GM04504 (cell line): ENCODE measurements at places on chromosomes 2 and 18.

DNA sequence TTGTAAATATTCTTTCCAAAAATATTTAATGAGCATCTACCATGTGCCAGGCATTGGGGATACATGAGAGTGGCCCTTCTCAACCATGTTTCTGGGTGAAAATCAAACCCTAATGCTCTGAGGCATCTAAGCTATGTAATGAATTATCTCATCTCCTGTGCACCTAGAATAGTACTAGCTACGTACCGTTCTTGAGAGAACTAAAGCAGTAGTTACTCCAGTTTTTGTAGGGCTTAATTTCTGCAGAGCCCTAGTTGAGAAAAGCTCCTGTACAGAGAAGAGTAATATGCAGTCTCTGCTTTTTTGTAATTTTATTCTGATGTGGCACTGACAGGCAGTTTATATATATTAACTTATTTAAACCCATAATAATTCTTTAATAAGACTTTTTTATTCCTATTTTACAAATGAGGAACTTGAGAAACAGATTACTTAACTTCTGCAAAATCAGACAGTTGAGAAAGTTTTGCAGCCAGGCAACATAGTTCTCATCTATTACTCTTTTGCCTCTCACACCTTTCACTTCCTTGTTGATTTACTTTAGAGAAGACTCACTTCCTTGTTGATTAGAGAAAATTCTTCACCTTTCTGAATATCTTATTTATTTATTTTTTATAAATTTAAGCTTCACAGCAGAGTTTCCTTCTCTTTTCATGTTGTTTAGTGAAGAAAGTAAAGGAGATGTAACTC is 3.1 kb downstream of the SPOPL start:
- no peak for DNase-seq

DNA sequence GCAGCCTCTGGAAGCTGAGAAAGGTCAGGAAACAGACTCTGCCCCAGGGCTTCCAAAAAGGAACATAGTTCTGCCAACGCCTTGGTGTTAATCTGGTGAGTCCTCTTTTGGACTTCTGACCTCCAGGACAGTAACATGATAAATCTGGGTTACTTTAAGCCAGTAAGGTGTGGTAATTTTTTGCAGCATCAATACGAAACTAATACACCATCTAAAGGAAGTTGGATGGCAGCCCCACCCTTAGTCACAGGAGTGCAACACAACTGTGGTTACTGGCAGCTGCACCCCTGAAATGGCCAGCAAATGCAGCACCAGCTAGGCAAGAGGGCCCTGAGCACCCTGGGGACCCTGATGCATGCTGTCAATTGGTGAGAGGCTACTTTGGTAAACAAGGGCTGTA is 25.8 kb downstream of the CREG2 start:
- no peak for DNase-seq

- no peak for DNase-seq
Measured at GRCh38 chr2:55826246-55826645, 97.3 kb downstream of the EFEMP1 start.

DNA sequence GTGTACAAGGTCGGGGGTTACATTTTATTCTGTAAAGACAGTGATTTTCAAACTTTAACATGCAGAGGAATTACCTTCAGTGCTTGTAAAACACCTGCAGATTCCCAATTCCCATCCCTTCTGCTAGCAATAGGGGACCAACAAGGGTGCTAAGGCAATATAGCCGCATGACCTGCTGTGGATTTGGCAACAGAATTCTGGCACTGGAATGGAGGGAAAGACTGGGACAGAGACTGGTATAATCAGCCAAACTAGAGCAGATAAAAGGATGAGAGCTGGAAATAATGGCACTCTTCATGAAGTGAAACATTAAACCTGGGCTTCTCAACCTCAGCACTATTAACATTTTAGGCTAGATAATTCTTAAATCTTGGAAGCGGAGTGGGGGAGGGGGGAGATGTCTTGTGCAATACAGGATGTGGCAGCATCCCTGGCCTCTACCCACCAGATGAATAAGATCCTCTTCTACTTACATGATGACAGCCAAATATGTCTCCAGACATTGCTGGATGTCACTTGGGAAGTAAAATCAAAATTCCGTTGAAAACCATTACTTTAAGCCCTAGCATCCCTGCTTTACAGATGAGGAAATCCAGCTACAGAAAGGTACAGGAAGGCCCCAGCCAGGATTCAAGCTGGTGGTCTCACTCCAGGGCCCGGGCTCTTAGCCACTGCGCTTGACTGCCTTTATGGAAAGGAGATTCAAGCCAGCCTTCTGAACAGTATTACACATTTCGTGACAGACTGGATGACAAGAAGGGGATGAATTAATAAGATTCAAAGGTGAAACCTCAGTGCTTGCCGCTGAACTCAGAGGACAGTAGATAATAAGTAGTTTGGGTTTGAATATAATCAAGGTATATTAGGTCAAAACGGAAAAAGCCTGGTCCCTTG is 1.7 kb downstream of the EVA1A start:
- DNase-seq = no peak

DNA sequence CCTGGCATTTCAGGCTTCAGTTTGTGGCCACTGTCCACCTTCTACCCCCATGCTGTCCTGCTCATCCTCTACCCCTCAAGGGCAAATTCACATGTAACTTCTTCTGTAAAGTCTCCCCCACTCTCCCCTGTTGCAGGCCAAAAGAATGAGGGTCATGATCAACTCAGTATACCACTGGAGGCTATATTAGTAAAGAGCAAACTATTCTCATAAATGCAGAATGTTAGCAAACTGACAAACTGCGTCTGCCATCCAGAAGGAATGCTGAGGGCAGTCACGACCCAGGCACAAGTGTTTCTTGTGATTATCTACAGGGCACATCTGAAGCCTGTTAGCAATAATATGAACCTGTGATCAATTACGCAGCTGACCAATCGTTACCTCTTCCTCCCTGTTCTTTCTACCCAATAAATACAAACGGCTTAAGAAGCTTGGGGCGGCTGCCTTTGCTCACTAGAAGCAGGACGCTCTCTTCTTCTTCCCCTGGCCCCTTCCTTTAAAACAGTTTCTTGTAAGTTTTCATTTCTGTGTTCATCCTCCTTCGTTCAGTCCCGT is 58.3 kb downstream of the SEPTIN10 start:
- no peak for DNase-seq

GRCh38 chr2:1705557-1706076 is 38.7 kb downstream of the PXDN start:
- no peak for DNase-seq

DNA sequence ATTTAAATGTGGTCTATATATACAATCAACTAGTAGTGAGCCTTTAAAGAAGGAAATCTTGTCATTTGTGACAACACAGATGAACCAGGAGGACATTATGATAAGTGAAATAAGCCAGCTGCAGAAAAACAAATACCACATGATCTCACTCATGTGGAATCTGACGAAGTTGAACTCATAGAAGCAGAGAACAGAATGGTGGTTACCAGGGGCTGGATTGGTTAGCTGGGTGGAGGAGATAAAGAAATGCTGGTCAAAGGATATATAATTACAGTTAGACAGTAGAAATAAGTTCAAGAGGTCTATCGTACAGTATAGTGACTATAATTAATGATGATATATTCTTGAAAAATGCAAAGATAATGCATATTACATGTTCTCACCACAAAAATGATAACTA is 267.9 kb downstream of the FBXO15 start:
- no peak for DNase-seq

DNA sequence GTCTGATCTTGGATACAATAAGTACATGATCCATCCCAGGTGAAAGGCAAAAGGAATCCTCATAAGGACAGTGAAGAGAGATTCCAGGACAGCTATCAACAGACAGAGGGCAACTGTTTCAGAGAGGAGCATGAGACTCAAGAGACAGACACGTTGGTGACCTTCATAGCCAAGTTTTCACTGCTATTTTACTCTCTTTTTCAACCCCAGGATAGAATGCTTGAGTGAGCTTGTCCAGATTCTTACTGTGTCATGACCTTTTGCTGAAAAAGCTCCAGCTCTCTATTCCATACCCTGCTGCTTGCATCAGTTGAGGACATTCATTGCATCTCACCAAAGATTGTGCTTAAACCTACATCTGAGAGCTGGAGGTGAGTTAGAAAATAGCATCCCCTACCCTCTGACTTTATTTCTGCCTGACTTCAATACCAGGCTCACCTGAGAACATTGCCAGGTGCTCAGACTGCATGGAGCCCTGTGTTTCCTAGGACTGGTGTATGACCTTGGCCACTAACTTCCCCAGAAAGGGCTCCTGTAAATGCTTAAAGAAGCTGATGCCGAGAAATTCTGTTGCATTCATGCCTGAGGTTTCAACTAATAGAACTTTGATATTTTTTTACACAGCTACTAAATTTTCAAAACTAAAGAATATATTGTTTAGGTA is 70.4 kb upstream of the TMEM17 start:
- DNase-seq = no peak

DNA sequence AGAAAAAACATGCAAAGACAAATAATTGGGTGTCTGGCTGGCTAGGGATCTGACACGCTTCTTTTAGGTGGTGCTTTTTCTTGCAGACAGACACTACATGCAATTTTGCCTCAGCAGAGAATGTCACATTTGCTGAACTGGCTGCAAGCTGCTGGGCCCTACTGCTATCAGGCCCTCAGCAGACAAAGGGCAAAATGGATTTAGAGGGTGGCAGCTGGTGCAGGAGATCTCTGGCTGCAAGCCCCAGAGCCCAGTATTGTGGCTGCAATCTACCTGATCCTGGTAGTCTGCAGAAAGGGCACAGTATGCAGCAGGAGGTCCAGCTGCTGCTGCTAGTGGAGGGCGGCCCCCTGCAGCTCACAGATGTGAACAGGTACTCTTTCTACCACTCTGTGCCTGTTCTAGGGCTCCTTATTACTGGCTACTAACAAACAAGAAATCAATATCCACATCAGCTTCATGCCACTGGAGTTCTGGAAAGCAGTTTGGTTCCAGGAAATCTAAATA is 796.7 kb upstream of the CELF4 start:
- no peak for DNase-seq

DNA sequence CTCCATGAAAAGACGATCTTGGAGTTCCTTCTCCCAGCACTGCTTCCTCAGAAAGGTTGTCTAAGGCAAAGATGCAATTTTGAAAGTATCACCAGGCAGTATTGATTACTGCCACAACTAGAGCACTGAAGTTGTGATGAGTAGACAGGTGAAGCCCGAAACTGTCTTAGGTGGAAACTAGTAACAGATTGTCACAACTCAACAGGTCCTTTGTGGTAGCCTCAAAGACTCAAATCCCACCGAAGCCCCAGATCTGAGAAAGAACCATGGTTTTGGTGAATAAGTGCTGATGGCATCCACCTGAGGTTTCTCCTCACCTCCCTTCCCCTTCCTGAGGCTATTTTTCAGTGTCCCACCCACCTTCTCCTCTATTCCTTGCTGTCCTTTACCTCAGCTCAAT is 248.0 kb downstream of the DSEL start:
- DNase-seq = no peak

DNA sequence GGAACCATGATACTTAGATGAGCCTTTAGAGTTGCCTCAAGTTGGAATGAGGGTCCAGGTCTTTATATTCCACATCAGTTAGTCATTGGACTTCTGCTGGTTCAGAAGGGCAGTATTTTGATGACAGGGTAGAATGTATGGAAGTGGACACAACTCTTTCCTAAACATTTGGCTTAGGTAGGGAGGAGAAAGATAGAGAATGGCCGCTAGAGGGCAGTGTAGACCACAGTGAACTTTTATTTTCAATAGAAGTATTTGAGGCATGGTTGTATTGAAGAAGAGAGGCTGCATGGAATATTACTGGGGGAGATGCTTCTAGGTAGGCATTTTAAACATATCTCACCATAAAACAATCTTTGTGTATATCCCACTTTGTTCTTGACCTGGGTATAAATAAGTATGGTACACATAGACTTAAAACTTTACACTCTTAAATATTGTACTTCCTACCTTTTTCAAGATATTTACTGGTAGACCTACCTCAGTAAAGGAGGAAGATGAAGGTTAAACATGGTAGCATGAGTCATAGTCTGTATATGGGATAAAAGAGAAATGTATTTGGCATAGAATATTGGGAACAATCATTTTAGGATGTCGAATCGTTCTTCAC is 497.6 kb upstream of the FAM98A start:
- peak; percentile 13 for DNase-seq

GRCh38 chr2:174383796-174384195 is 11.7 kb upstream of the SCRN3 start:
- no peak for DNase-seq

GRCh38 chr18:56235071-56235470 is 403.3 kb downstream of the TXNL1 start:
- DNase-seq = no peak

DNA sequence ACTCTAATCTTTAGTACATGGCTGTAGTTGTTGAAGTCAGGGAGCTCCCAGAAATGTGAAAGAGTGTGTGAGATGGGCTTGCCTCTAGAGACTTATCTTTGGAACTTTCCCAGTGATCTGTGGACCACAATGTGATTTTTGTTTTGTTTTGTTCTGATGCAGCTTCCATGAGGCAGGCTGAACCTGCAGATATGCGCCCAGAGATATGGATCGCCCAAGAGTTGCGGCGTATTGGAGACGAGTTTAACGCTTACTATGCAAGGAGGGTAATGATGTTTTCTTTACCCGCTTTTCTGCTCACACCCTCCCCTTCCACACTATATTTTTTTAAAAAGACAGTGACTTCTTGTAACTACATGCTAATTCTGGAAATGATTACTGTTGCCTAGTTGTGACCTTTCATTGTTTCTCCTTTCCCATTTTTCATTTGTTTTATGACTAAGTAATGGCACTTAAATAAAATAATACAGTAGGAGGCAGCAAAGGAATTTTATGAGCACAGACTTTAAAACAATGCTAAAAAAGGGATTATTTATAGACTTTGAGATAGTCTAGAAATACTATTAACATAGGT is 29.3 kb downstream of the BCL2L11 start:
- DNase-seq = no peak

GRCh38 chr2:33062665-33063250 is 116.0 kb downstream of the LTBP1 start:
- no peak for DNase-seq

DNA sequence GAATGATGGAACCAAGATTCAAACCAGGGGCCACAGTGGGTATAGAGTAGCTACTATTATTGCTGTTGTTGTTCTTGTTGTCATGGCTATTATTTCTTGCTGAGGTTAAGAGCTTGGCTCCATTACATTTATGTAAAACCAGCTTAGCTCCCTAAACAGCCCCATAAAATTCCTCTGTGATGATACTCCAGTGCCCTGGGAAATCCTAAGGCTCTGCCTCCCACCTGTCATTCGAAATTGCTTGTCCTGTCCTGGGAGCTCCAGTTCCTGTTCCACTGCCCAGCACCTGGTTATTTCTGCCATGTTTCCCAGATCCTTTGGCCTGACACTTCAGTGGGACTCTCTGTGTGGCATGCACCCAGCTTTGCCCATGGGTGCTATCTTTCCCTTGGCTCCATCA is 27.8 kb upstream of the NCOA1 start:
- no peak for DNase-seq

GRCh38 chr2:10375570-10376281 is 72.4 kb downstream of the ODC1 start:
- DNase-seq = no peak
